ENCODE measurements at places on chromosomes 7 and 10. TPM values are rescaled to one million over a fixed set of nuclear protein-coding genes. Genes with fewer than 3 reads are reported as not detected.

DNA sequence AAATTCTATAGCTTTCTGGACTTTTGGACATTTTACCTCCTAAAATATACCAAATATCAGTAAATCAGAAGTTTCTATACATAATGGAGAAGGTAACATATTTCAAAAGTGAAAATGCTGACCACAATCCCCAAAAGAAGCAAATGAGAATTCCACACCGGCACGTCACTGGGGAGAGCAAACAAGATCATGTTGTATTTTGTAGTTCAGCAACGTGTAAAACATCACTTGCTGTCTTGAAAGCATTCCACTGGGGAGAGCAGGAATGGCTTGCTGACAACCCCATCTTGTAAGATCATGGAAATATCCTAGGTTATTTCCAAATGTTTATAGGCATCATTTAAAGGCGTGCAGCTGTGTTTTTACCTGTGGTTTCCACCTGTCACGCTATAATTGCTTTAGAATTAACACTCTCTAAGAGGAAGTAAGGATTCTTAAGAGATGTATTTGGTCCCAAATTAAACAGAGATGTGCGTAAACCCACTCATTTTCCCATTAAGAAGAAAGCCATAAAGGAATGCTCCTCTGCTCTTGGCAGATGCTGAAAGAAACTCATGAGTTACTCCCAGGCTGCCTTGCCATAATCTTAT lies 397.1 kb upstream of the POT1 start:
- no peaks in the 10 kb centered on the region for H3K4me1 ChIP-seq
- H3K4me3 ChIP-seq, result no peak overlapping the region
- no peaks in the 10 kb centered on the region for H3K36me3 ChIP-seq
- no peaks in the 10 kb centered on the region for H3K27me3 ChIP-seq

The PSTK gene
- 4.3 TPM for total RNA-seq

DNA sequence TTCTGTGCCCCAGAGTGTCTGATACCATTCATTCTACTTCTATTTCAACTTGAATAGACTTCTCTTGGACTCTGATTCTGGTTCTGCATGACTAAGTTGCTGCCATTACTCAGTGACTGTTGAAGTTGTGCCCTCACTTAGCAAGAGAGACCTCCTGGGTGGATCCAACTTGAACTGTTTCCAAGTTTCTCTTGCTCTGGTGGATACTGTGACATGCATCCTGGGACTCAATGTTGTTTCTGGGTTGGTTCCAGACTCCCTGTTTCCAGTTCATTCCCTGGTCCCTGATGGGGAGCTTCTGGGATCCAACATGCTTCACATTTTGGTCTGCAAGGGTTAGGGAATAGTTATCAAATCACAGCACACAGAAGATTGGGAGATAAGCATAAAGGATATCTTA lies 26.2 kb upstream of the PRPF18 start:
- peak overlapping the region; percentile 12 for H3K27ac ChIP-seq
- H3K27me3 ChIP-seq, result no peaks in the 10 kb centered on the region
- no peaks in the 10 kb centered on the region for H3K36me3 ChIP-seq
- H3K4me3 ChIP-seq, result no peak overlapping the region

The IL15RA gene
- 13.9 TPM for total RNA-seq

The LIPF gene
- not detected for total RNA-seq

All from kidney (tissue), 22 donors.